NCI-H1694 (cell line): ENCODE measurements at places on chromosomes 5 and 9.

- no peak for DNase-seq
Observed at GRCh38 chr5:17287501-17288155, 70.2 kb downstream of the BASP1 start.

GRCh38 chr5:163915481-163915961 is 410.1 kb downstream of the MAT2B start:
- peak; percentile 41 for DNase-seq

DNA sequence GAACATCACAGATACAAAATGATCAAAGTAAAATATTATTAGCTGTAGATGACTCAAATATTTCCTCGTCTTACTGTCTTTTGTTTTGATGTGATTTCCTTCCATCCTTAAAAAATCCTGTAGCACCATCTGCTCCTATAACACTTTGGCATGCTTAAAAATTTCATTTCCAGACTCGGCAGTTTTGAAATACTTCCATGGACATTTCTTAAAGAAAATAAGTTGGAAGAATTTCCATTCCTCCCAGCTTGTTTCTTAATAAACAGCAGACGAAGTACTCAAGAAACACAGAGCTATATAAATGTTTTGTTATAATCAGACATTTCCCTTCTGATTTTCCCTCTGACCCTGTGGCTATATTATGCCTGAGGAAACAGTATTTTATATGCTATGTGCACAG is 41.2 kb upstream of the SVEP1 start:
- DNase-seq, result no peak

DNA sequence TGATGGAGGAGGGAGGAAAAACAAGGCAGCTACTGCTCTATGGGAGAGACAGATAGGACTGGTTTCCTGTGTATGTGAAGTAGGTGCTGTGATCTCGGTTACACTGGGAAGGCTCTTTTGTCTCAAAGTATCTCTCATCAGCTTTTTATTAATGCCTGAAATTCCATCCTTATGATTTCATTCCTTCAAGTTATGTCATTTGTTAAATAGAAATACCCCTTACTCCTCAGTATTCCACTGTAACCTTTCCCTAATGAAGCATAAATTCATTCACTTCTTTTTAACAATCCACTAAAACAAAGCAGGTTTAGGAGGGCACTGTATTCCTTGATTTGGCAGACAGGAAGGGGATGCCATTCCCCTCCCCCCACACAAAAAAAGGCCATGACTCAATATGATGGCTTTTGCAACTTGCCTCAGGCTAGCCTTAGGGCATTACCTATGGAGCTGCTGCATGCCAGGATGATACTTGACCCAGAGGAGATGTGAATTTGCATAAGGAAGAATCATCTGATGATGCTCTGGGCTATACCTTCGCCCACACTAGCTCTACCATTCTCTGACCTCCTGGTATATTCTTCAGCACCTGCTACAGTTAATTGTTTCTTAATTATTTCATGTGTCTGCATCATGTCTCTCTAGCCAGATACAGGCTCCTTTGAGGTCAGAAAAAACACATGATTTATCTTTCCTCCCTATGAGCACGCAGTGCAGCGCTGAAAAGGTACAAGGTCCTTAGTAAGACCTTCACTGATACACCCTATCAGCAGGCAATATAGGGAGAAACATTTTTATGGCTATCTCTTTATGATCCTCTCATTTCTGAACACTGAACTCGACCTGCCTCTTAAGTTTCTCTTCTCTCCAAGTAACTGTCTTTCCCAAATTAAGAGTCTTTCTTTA is 26.3 kb downstream of the NR3C1 start:
- DNase-seq, result no peak

DNA sequence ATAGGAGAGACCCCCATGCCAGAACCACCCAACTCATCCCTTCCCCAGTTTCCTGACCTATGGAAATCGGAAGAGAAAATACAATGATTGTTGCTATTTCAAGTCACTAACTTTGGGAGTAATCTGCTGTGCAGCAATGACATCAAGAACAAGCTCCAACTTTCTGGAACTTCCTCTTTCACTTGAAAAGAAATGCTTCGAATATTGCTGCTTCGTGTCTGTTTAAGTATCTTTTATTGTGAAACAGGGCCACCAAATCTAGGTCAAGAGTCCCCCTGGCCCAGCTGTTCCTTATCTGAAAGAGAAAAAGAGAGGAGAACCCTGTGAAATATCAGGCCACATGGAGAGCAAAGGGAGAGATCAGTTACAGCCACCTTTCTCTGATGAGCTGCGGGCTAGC is 59.4 kb upstream of the DNAH5 start:
- no peak for DNase-seq

DNA sequence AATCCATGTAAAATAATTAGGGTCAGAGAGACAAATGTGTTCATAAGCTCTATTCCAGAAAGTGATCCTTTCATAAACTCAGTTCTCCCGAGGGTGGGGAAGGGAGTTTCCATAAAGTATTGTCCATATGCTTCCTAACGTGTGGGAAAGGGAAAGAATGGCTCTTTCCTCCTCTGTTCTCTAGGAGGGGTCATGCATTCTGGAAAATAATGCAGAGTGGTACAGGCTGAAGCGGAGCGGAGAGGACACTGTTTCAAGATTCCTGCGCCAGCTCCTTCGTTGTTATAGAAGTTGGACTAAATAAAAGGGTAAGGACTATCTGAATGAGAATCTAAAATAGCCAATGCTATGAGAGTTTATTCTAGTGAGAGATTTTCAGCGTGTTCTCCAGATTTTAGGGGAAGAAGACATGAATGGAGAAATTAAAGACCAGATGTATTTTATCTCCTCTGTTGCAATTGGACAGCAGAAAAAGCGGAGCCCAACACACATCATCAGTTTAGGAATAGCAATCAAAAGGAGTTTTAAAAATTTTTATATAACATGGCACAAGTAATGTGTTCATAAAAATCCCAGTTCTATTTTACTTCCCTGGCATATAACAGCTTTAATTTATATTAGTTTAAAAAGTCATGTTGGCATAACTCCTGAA is 166.9 kb upstream of the MPDZ start:
- no peak for DNase-seq

GRCh38 chr9:71604197-71605063 is 163.9 kb downstream of the CEMIP2 start:
- DNase-seq, result peak; percentile 42

DNA sequence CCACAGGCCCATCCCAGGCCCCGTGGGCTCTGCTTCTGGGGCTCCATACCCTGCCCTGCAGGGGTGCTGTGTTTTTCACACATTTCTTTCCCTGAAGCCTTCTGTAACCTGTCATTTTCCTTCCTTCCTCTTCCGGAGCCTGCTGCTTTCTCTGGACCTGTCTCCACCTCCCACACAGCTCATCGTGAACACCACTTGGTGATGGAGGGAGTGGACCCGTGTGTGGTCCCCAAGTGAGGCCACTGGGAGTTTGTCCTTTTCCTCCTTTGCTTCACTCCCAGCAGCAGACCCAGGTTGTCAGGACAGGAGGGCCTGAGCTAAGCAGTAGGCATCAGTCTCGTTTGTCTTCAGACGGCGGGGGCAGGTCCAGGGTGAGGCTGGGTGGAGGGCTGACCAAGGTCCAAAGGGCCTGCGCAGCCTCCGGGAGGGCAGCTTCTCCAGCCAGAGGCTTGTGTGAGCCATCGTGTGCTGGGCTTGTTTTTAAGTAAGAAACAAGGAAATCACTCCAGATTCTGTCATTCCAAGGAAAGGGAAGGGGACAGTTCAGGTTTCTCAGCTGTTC is 5.8 kb upstream of the POMT1 start:
- no peak for DNase-seq

DNA sequence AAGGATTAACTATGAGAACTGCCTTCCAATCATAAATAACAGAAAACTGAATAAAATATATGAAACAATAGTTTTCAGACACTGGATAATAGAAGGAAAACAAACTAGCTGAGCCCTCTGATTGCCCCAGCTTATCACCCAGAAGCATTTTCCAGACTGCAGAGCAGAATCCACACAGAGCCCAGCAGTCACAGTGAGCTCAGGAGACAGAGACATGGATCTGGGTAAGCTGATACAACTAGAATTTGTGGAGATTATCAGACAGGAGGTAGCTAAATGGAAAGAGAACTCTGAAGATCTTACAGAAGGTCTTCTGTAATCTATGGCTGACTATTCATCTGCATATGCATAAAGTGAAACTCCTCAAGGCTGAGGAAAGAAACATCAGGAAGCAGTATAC is 128.8 kb downstream of the NR2F1-AS1 start:
- DNase-seq, result no peak

- DNase-seq, result no peak
Observed at GRCh38 chr5:448061-448765, 5.2 kb downstream of the EXOC3 start.

GRCh38 chr5:154480847-154481246 is 2.8 kb upstream of the HAND1 start:
- no peak for DNase-seq

GRCh38 chr9:111294691-111295451 is 35.2 kb downstream of the OR2K2 start:
- no peak for DNase-seq

GRCh38 chr5:168908207-168908606 is 329.0 kb upstream of the PANK3 start:
- no peak for DNase-seq
